ENCODE measurements at places on chromosomes 12 and 14.

- DNase-seq: no peak
Measured at GRCh38 chr12:4274396-4275015, 944 bp downstream of the CCND2 start.

DNA sequence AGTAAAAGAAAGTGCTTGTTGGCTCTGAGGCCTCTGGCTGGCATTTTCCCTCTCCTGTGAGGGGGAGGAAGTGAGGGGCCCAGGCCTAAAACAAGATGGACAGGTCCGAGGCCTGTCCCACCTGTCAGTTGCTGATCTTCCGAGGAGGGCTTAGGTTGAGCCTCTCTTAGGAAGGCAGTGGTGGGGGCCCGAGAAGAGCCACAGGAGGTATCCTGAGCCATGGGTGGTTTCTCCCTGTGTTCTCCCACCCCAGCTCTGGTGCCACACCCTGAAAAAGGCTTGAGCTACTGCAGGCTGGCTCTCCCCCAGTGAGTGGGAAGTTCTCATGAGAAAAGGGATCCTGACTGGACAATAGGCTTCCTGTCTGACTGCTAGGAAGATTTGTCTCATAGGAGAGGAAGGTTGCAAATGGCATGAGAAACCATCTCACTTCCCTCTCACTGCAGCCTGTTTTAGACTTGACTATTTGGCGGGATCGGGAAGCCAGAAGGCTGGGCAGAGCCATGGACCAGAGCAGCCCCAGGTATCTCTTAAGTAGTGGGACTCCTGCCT, 72.1 kb upstream of the SRSF5 start:
- no peak for DNase-seq

DNA sequence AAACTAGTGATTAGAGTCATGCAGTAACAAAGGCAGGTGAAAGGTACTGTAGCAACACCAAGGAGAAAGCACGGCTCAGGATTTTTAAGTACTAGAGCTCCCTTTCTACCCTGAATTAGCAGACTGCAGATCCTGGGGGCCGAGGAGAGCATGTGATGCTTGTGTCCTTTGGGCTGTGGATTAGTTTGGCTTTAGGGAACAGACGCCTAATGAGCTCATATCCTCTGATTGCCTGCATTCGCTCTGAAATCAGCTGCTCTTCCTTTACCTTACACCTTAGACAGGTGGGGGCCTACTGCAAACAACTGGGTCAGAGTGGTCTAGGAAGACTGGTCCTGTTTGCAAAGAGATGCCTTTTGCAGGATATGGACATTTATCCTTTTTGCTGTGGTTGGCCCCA, 2.2 kb downstream of the PIP4K2C start:
- DNase-seq: no peak

DNA sequence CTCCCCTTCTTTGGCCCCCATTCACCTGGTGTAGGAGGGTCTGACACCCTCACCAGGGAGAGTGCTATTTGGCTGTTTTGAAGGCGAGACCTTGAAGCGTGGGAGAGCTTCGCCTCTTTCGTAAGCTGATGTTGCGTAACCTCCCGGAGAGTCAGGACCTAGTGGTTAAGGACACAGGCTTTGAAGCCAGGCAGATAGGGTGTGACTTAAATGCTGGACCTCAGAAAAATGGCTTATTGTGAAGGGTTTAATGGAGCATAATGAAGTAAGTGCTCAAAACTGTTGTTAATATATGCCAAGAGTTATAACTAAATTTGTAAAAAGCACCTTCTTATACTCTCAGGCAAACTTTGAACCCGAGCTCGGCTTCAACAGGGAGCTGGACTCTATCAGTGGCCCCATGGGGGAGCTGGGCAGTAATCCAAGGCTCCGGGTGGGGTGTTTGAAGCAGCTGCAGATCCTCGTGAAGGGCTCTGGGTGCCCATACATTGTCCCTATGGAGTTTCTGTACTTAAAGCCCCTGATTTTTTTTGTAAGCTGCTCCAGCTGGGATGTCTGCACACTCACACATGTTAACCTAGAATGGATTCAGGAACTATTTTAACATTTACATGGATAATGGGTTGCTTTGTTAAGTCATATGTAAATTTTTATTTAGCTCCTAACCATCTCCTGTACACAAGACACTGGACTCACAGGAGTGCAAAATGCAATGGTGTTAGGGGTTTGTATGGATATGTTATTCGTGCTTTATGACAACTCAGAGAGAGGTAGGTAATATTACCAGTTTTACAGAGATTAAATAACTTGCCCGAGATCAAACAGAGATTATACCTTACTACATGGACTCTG, 26.0 kb downstream of the PPFIBP1 start:
- no peak for DNase-seq

GRCh38 chr14:22791301-22791700, 23.9 kb downstream of the SLC7A7 start:
- DNase-seq: no peak

- no peak for DNase-seq
Measured at GRCh38 chr12:99059824-99060511, 414.9 kb downstream of the APAF1 start.

- no peak for DNase-seq
Measured at GRCh38 chr12:131684015-131684725, 26.7 kb upstream of the SFSWAP start.

GRCh38 chr12:98371419-98371818, 144.0 kb upstream of the TMPO start:
- no peak for DNase-seq

- DNase-seq: no peak
Measured at GRCh38 chr14:105091517-105092170, 26.4 kb upstream of the GPR132 start.

GRCh38 chr12:52455821-52456220, 3.9 kb upstream of the KRT6B start:
- no peak for DNase-seq

GRCh38 chr14:100440207-100440631, 117.1 kb downstream of the SLC25A47 start:
- no peak for DNase-seq

DNA sequence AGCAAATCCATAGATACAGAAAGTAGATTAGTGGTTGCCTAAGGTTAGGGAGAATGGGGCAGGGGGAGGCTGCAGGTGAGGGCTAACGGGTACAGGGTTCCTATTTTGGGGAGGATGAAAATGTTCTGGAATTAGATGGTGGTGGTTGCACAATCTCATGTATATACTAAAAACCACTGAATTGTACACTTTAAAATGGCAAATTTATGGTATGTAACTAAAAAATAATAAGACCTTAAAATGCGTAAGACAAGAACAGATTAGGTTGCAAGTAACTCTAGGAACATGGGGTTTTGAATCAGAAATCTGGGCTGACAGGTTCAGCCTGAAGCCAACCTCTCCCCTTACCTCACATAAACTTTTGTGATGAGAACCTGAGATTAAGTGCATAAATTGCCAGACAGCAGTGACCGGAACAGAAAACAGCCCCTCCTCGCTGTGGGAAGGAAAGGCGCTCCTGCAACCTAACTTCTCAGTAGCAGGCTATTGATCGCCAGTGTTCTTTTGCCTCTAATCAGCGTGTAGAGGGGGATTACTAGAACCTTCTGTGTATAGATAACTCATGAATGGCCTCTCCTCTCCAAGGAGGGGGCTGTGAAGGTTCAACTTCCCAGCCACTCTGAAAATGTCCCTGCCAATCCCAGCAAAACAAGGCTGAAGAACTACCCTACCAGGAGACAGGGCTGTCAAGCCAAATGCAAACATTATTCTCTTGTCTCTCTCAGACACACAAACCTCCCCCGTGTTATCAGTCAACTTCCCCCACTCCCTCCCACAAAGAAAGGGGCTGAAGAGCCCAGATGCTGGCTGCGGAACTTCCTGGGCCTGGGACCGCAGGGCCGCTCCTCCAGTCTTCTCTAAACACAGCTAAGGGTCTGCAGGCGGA, 1.9 kb downstream of the SSH1 start:
- DNase-seq: no peak

GRCh38 chr14:104107611-104108569, 22.4 kb downstream of the ASPG start:
- DNase-seq: no peak

GRCh38 chr12:120955232-120955631, 23.1 kb upstream of the HNF1A start:
- no peak for DNase-seq

DNA sequence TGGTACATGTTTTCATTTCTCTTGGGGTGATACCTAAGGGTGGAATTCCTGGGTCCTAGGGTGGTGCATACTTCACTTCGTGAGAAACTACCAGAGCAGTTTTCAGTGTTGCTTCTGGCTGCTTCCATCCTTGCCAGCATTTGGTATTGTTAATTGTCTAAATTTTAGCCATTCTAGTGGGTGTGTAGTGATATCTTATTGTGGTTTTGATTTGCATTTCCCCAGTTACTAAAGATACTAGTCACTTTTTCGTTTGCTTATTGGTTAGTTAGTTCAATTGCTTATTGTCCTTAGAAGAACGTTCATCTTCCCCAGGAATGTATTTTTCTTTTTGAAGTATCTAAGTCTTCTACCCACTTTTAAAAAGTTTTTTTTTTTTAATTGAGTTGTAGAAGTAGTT, 80.2 kb downstream of the ERC1 start:
- DNase-seq: no peak

DNA sequence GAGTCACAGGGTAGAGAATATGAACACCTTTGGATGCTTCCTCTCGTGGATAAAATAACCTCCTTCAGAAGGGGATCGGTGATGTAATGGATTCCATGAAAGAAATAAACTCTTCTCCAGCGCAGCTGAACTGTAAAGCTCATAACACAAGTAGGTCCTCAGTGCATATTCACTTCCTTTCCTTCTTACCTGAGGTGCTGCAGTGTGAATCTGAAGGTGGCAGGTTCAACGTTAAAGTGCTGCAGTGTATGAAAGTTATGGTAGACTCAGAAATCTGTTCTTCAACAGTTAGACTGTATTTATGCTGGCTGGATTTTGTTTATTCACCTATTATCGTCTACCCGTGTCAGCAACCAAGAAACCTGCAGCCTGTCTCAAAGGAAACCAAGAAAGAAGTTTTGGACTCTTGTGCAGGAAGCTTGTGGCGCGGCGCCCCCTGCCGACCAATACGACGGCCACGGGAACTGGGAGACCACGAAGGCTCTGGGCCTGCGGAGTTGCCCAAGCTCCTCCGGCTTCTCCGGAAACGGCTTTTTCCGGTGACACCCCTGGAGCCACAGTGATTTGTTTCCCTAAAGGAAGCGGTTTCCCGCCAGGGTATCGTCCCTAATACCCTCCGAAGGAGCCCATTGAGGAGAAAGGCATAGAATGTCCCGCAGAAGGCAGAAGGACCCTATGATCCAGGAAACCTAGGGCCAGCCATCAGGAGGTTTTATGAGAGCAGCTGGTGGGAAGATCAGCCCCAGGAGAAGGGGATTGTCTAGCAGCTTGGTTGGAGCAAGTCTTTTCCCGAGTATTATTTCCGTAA, 17.6 kb upstream of the RNASE3 start:
- DNase-seq: peak; percentile 23

GRCh38 chr12:58801986-58802385, 118.3 kb downstream of the LRIG3 start:
- DNase-seq: no peak

DNA sequence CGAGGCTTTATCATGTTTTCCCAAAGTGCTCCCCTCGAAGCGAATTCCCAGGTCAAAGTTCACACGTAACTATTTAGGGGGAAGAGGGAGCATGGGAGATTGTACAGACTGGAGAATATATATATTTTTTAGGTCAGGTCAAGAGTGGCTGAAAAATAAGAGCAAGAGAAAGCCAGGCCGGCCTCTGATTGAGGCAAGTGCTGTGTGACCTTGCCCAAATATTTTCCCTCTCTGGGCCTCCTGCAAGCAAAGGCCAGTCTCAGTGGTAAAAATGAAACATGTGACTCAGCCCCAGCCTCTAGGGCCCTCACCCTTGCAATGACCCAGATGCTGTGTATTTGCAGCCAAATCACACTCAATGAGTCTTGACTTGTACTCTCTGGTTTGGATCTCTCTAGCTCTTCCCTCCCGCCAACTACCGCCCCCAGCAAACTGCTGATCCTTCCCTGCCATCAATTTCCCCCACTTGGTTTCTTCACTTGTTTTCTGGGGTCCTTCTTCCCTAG, 34.1 kb downstream of the SMUG1 start:
- no peak for DNase-seq

DNA sequence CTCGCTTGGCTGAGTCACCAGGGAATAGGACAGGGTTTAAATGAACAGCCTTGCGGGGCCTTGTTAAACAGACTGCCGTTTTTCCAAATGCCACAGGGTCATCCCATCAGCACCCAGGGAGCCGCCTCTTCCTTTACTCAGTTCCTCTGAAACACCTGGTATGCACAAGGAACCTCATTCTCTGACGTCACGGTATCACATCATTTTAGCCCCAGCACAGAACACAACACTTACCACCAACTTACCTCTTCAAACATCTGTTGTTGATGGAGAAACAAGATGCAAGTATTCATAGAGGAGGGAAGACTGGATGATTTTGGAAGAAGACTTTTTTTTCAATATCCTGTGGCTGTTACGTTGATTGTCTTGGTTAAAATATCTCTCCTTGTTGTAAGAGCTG, 535.3 kb upstream of the TMEM132C start:
- no peak for DNase-seq

GRCh38 chr12:56141946-56142784, 10.2 kb upstream of the MYL6B start:
- DNase-seq: no peak

All from T-helper 22 cell (primary cell).